ENCODE measurements at places on chromosomes 11 and 22. TPM values are rescaled to one million over a fixed set of nuclear protein-coding genes. Genes with fewer than 3 reads are reported as not detected.

The UBE2L3 gene
- total RNA-seq = 53.1 TPM

The KRTAP5-10 gene
- not detected for total RNA-seq

The OR4D6 gene
- not detected for total RNA-seq

The CADM1 gene
- total RNA-seq = 1.5 TPM

The GLB1L3 gene
- 7.1 TPM for total RNA-seq

The MMP12 gene
- total RNA-seq = not detected

The CAPN5 gene
- 1.1 TPM for total RNA-seq
